Central memory CD4-positive, alpha-beta T cell (primary cell): ENCODE measurements at places on chromosomes 2 and 18.
A peak's percentile ranks its signal among the peaks of the same experiment; 100 is the strongest.

- DNase-seq, result no peak
These were observed 9.7 kb downstream of the SIX2 start for GRCh38 chr2:44999540-44999939.

GRCh38 chr18:48440924-48441323, 31.7 kb upstream of the ZBTB7C start:
- no peak for DNase-seq

GRCh38 chr2:11710632-11711353, 35.6 kb upstream of the LPIN1 start:
- DNase-seq, result no peak

GRCh38 chr18:74870950-74871349, 273.3 kb downstream of the ZNF407 start:
- no peak for DNase-seq

- DNase-seq, result no peak
These were observed 582.1 kb upstream of the SETBP1 start for GRCh38 chr18:44098551-44099098.

GRCh38 chr2:174444761-174445160, 42.1 kb downstream of the GPR155 start:
- no peak for DNase-seq

DNA sequence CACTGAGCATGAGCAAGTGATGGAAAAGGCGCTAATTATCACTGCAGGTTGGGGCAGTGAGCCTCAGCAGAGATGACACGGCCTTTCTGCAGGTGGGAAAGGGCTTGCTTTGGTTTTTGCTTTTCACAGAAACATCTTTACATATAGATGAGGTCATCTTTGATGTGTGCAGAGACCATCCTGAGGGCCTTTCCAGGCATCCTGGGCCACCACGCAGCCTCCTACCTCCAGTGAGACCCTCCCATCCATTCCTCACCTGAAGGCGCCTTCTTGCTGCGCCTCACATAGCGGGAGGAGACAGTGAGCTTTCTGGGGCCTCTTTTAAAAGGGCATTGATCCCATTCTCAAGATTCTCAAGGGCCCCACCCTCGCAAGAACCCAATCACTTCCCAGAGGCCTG, 235.3 kb upstream of the RAB6C start:
- DNase-seq, result no peak

DNA sequence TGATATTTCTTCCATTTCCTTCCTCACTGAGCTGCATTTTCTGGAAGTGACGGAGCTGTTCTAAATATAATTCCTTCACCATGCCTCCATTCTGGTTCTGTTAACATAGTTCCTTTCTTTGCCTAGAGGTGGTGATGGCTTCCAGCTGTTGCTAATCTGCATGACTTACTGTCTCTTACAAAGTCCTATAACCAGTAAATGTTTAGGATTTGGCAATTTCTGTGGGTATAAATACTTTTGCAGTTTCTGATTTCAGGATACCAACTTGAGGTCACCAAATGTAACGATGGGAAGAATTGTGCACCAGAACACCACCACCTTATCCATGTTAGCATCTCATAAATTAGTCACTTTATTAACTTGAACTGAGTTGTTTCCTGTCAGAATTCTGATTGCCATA, 101.7 kb upstream of the FN1 start:
- DNase-seq, result no peak

GRCh38 chr18:48797841-48798255, 152.9 kb downstream of the SMAD7 start:
- no peak for DNase-seq

GRCh38 chr2:238369591-238370040, 49.3 kb downstream of the TRAF3IP1 start:
- no peak for DNase-seq

- DNase-seq, result no peak
These were observed 1048.4 kb downstream of the CNTNAP5 start for GRCh38 chr2:125073440-125073839.

GRCh38 chr18:36195427-36196122, 8.3 kb downstream of the MOCOS start:
- no peak for DNase-seq

DNA sequence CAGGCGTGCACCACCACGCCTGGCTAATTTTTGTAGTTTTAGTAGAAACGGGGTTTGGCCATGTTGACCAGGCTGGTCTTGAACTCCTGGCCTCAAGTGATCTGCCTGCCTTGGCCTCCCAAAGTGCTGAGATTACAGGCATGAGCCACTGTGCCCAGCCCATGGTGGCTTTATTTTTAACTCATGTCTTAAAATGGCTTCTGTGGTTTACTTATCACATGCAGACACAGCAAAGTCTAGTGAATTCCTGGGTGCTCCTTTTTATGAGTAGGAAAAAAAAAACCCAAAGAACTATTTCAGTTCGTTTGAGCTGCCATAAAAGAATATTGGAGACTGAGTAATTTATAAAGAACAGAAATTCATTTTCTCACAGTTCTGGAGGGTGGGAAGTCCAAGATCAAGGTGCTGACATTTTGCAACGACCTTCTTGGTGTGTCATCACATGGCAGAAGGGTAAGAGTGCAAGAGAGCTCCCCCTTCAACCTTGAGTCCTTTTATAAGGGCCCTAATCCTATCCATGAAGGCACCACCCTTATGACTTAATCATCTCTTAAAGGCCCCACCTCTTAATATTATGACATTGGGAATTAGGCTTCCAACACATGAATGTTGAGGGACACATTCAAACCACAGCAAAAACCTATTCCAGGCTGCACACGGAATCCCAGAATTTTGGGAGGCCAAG, 12.6 kb upstream of the REL start:
- DNase-seq, result no peak

- no peak for DNase-seq
These were observed 205.1 kb downstream of the CTIF start for GRCh38 chr18:48743886-48744285.

- DNase-seq, result no peak
These were observed 5.1 kb upstream of the ADAM23 start for GRCh38 chr2:206438196-206438724.

DNA sequence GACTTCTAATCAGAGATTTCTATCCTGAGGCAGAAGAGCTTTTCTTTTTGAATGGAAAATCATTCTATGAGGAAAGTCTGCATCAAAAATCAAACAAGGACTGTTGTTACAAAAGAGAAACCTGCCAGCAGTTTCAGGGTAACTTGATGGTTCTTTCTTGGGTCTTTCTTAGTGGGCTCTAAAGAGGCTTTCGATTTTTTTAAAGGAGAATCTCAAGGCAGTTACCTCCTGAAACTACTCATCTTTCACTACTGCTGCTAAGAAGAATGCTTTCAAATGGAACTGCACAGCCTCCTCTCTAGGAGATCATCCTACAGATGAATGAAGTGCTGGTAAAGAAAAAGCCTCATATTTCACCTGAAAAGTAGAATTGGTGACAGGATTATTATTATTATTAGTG, 272.3 kb downstream of the ERBB4 start:
- DNase-seq, result no peak

GRCh38 chr2:153197402-153198386, 280.9 kb downstream of the RPRM start:
- no peak for DNase-seq

- peak; percentile 61 for DNase-seq
These were observed 70.3 kb upstream of the PELI1 start for GRCh38 chr2:64214281-64215115.

DNA sequence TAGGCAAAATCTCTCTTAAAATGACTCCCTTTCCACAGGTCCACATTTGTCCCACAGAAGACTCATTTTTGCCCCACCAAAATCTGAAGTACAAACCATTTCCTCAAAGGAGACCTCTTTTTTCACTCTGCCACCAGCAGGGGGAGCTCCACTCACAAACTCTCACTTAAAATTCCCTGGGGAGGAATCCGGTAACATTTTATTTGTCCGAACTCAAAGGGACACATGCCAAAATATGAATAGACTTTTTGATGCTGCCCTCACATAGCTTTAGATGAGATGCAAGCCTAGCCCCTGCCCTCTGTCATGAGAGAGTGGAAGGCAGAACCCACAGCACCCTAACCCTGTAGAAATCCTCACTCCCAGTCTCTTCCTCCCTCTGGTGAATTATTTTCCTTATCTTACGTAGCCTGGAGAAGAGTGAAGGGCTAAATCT, 57.1 kb downstream of the RMDN2 start:
- peak; percentile 18 for DNase-seq

- DNase-seq, result no peak
These were observed 285.8 kb upstream of the GYPC start for GRCh38 chr2:126370201-126370600.

DNA sequence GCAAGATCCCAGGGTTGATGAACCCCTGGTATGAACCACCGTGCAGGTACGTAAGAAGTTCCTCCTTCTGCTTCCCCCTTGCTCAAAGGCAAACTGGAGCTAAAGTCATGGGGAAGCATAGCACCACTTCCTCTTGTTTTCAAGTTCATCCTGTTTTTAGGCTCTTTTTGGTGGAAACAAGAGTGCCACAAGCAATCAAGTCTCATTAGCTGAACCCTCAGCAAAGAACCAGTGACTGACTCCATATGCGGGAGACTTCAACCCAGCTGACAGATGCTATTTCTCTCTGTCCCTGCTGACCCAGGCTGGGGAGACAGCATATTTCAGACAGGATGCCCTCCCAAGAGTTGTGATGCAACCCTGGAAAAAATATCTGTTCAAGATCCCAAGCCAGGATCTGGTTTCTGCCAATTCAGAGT, 47.7 kb downstream of the BCL2 start:
- no peak for DNase-seq

- no peak for DNase-seq
These were observed 130.1 kb downstream of the SLC8A1 start for GRCh38 chr2:40321822-40322221.

GRCh38 chr2:4144731-4145130, 441.4 kb downstream of the DCDC2C start:
- DNase-seq, result no peak

- DNase-seq, result no peak
These were observed 18.9 kb downstream of the GPR35 start for GRCh38 chr2:240644171-240644651.

GRCh38 chr2:71129114-71129901, 721 bp downstream of the MCEE start:
- no peak for DNase-seq
